ENCODE measurements at places on chromosomes 3 and 15.
A peak's percentile ranks its signal among the peaks of the same experiment; 100 is the strongest.

GRCh38 chr3:178334239-178334638 is 202.0 kb upstream of the KCNMB2 start:
- DNase-seq: no peak

GRCh38 chr3:197317250-197317963 is 19.0 kb upstream of the DLG1 start:
- peak; percentile 66 for DNase-seq

DNA sequence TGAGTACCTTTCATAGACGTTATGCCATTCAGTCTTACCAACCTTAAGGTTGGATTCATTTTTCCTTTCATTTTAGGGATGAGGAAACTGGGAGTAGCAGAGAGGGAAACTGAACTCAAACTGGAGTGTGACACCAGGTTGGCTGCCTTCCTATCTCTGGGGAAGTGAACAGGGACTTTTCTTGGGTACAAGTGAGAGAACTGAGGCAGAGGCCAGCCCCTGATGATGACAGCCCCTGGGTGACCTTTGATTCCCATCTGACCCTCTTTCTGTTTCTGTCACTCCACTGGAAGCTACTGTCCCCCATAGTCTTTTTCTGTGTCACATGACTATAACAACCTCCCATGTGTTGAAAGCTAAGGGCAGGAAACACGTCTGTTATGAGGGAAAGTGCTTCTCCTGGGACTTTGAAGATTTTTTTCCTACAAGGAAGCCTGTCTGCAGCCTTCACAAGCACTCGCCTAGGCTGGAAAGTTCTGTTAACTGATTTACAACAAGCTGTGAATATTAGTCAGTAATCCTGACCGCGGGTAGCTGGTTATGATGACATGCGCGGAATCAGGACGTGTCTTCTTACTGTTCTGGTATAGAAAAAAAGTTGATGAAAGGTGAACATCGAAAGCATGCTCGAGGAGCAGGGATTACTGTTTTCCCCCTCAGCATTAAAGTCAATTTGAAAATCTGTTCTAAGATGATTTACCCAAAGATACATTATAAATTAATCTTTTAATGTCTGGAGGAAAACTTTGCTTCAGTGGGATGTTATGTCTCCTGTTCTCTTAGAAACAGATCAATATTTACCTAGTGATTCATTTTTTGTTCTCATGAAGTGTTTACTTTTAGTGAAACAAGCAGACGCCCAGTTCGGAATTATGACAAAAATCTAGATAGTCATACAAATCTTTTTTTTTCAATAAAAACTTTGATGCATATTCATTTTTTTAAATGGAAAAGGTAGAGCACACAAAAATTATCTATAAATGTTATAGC is 31.5 kb downstream of the ABHD2 start:
- DNase-seq: no peak

- no peak for DNase-seq
These were observed 164.3 kb upstream of the SETMAR start for GRCh38 chr3:4138786-4139431.

DNA sequence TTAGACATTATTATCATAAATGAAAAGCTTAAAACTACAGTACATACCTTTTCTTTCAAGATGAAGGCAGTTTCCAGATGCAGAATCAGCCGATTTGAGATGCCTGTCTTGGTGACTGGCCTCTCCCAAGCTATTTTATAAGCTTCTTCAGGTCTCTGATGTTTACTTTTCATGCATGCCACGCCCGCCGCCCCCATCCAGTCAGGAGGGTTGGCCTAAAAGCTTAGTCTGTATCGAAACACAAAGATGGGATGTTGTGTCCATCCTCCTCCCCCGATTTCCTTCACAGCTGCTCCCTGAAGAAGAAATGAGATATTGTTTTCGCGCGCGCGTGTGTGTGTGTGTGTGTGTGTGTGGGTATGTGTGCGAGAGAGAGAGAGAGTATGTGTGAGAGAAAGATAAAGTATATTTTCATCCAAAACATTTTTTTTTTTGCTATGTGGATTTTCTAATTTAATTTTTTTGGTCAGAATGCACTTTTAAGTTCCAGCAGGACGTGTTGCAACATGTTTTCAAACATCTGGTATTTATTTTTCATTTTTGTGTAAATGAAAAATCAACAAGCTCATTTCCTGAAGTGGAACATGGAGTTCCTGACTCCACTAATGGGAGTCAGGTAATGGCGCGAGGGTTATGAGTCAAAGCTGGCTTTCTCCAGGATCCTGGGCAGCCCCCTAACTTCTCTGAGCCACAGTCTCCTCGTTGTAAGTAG is at the start of gene APOD:
Gene APOD (minus strand): TSS at position 110 of the 712 bp plus-strand sequence. CDS start 4,479 bp downstream, outside the sequence.
- peak; percentile 97 for DNase-seq

- no peak for DNase-seq
These were observed 25.9 kb downstream of the CCDC32 start for GRCh38 chr15:40538976-40539375.

GRCh38 chr3:161050935-161051334 is 54.2 kb downstream of the B3GALNT1 start:
- DNase-seq: no peak

DNA sequence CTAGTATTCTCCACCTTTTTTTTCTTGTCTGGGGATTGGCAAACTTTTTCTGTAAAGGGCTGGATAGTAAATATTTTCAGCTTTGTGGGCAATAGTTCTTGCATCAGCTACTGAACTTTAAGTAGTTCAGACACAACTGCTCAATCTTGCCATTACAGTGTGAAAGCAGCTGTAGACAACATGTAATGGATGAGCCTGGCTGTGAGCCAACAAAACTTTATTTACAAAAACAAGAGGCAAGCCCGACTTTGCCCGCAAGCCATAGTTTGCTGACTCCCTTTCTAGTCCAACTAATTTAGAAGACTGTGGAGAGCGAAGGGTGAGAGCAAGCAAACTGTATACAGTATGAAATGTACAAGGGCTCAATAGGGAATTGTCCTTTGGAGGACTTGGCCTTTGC is 6.2 kb downstream of the FRMD4B start:
- no peak for DNase-seq

DNA sequence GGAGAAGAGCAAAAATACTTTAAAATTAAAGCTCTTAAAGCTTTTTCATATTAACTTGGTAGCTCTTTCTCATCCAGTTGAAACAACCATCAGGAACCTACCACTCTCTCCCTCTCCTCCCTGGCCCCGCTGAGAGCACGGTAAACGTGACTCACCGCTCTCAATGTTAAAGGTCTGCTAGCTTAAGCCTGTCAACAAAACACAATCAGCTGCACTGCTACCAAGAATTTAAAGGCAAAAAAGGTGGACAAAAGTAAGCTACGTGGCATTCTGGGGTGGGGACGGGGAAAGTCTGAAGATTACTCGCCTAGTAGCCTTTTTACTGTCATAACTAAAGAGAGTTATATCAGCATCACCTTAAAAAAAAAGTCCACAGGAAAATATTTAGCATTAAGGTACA is 8.4 kb upstream of the GP5 start:
- no peak for DNase-seq

GRCh38 chr3:165459111-165459510 is 262.9 kb upstream of the SLITRK3 start:
- no peak for DNase-seq

- DNase-seq: no peak
These were observed 10.4 kb downstream of the SYN2 start for GRCh38 chr3:12014613-12015012.

DNA sequence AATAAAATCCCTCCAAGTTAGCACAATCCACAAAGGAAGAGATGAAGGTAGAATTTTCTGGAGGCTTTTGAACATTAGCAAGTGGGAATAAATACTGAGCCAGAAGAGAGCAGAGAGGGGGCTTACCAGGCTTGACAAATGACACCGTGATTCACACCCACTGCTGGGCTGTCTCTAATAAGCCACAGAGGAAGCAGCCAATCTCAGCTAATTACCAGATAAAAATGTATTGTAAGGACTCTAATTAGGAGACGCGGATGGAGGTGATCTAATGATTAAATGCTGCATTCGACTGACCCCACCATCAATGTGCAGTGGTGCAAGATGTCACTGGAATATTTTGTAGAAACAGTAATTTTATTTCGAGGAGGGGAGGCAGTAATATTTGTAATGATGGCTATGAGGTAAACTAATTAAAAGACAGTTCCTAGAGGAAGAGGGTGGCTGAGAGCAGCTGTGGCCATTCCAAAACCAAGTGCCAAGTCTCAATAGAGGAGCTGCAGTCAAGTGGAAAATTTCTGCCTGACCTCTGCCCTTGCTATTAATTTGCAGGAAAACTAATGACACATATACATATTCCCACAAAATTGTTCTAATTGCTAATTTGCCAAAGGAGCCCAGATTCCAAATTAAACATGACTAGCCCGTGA is 602.2 kb downstream of the FOXP1 start:
- DNase-seq: no peak

DNA sequence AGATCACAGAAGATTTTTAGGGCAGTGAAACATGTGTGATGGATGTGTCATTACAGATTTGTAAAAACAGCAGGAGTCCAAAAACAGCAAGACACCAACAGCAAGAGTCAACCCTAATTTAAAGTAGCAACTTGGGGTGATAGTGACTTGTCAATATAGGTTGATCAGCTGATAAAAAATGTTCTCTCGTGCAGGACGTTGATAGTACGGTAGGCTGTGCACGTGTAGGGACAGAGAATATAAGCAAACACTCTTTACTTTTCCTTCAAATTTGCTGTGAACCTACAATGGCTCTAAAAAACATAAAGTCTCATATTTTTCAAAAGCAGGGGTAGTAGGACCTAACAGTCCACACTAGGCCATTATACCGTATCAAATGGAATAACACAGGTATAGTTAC is 120.8 kb downstream of the STAG1 start:
- no peak for DNase-seq

- DNase-seq: no peak
These were observed 109.6 kb upstream of the ABI3BP start for GRCh38 chr3:101102678-101103296.

DNA sequence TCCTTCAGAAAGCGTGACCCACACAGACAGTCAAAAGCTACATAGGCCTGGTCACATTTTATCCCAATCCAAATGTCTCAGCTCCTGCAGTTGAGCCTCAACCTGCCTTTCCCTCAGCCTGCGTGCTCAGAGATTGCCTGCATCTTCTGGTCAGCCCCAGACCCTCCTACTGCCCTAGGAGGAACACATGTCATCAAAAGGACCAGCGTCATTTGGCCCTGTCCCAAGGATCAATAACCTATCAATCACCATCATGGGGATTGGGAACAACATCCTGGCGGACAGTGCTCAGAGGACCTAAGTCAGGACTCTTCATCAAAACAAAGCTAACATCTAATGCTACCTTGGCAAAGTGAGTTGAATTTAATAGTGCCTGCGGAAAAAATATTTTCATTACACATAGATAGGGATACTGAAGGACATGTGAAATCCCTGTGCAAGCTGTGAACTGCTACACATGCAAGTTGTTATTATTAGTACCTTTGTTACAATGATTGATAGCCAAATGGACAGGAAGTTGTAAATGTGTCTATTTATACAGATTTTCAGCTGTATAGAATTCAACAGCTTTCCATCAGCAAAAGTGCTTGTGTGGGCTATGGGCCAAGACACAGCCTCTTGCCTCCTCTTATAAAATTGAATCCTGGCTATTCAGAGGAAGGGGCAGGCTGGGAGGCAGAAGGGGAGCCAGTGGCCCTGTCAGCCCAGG is 47.7 kb downstream of the UMPS start:
- no peak for DNase-seq

- no peak for DNase-seq
These were observed 64.9 kb upstream of the RAD18 start for GRCh38 chr3:9028134-9028533.

- DNase-seq: no peak
These were observed 34.7 kb upstream of the SLC41A3 start for GRCh38 chr3:126118591-126118990.

GRCh38 chr3:108159865-108160264 is 62.4 kb downstream of the IFT57 start:
- DNase-seq: no peak

- DNase-seq: peak; percentile 81
These were observed 69.9 kb upstream of the GOLIM4 start for GRCh38 chr3:168165390-168166269.

GRCh38 chr3:23608650-23609049 is 197.1 kb upstream of the UBE2E1 start:
- DNase-seq: no peak

DNA sequence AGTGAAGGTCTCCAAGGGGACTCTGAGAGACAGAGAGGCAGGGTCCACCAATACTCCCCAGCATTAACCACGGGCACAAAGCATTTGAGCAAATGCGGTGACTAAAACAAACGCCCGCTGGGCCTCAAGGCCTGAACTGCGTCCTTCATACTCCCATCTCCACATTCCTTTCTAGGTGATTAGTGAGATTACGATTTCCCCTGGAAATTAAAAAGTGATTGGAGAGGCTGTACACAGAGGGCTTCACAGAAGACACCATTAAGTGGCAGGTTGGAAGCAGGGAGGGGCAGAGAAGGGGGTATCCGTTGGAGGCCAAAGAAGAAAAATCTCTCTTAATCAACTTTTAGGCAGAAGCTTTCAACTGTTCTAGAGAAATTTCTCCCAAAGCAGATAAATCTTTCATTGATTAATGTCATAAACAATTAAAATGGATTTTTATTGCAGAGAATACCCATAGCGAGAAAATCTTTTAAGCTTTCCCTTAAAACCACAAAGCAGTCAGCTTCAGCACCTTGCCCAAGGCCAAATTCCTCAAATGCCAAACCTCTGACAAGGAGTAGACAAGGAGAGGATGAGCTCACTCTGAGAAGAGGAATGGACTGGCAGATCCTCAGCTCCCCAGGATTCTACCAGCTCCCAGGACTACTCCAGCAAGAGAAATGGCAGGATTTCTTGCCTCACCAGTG is 38.2 kb downstream of the MB21D2 start:
- peak; percentile 95 for DNase-seq

DNA sequence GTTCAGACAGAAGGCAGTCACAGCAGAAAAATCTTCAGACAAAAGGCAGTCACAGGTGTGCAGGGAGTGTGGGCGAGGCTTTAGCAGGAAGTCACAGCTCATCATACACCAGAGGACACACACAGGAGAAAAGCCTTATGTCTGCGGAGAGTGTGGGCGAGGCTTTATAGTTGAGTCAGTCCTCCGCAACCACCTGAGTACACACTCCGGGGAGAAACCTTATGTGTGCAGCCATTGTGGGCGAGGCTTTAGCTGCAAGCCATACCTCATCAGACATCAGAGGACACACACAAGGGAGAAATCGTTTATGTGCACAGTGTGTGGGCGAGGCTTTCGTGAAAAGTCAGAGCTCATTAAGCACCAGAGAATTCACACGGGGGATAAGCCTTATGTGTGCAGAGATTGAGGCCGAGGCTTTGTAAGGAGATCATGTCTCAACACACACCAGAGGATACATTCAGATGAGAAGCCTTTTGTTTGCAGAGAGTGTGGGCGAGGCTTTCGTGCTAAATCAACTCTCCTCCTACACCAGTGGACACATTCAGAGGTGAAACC is 27.6 kb downstream of the ZNF589 start:
- peak; percentile 74 for DNase-seq

Measured in COLO829 (cell line).